ENCODE measurements at places on chromosomes 6 and 20.
A peak's percentile ranks its signal among the peaks of the same experiment; 100 is the strongest.

GRCh38 chr20:61487346-61487996, 235.4 kb downstream of the CDH4 start:
- DNase-seq = no peak

DNA sequence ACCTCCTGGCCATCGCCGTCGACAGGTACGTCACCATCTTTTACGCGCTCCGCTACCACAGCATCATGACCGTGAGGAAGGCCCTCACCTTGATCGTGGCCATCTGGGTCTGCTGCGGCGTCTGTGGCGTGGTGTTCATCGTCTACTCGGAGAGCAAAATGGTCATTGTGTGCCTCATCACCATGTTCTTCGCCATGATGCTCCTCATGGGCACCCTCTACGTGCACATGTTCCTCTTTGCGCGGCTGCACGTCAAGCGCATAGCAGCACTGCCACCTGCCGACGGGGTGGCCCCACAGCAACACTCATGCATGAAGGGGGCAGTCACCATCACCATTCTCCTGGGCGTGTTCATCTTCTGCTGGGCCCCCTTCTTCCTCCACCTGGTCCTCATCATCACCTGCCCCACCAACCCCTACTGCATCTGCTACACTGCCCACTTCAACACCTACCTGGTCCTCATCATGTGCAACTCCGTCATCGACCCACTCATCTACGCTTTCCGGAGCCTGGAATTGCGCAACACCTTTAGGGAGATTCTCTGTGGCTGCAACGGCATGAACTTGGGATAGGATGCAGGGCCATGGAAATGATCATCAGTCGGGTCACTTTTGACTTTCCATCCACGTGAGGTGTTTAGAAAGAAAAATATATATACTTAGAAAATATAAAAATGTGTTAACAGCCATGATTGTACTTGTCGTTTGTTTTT, 868 bp downstream of the MC3R start:
- peak; percentile 15 for DNase-seq

GRCh38 chr20:25214426-25214790, 18.9 kb downstream of the ENTPD6 start:
- no peak for DNase-seq

- no peak for DNase-seq
These were observed 162.3 kb downstream of the KLHL32 start for GRCh38 chr6:97086781-97087180.

GRCh38 chr6:137793805-137794515, 73.1 kb upstream of the TNFAIP3 start:
- DNase-seq = no peak

- no peak for DNase-seq
These were observed 31.1 kb upstream of the PLEKHG1 start for GRCh38 chr6:150568560-150568959.

- DNase-seq = peak; percentile 3
These were observed 28.3 kb upstream of the CARMIL1 start for GRCh38 chr6:25250878-25251277.

- DNase-seq = no peak
These were observed 193.4 kb upstream of the LAMP5 start for GRCh38 chr20:9321007-9321406.

- no peak for DNase-seq
These were observed 157.3 kb downstream of the THBS2 start for GRCh38 chr6:169096388-169096787.

GRCh38 chr6:3446184-3446583, 10.7 kb downstream of the SLC22A23 start:
- DNase-seq = no peak

- peak; percentile 32 for DNase-seq
These were observed 725 bp upstream of the ISM1 start for GRCh38 chr20:13220194-13220903.

DNA sequence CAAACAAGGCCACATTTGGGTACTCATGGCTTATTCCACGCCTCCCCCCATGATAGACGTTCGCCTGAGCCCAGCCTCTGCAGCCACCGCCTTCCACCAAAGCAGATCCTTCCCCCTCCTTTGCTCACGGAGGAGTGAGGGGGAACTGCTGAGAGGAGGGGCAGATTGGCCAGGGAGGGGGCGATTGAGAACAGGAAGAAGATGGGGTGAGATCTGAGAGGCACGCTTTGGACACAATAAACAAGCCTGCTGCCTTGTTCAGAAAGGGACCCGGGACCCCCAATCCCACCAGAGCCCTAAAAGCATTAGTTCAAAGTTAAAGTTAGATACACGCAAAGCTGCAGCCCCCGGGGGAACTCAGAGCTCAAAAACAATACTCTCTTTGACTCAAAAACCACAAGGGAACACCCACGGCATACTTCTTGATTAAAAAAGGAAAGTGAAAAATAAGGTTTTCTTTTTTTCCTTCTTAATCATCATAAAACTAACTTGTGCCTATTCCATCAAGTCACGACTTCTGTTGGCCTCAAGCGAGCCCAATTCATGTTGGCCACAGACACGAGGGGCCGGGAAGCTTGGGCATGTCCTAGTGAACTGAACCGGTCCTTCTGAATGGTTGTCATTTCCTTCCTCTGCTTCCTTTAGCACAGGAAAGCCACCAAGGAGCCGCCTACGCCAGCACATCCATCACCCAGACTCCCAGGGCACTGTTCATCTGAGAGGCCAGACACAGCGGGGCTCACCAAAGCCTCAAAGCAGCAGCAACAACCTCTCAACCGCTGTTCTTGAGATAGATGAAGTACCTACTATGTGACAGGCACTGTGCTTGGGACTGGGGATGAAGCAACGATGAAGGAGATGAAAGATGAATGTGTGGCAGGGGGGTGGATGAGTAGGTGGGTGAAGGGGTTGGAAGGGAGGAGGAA, 44.7 kb downstream of the NFATC2 start:
- peak; percentile 53 for DNase-seq

DNA sequence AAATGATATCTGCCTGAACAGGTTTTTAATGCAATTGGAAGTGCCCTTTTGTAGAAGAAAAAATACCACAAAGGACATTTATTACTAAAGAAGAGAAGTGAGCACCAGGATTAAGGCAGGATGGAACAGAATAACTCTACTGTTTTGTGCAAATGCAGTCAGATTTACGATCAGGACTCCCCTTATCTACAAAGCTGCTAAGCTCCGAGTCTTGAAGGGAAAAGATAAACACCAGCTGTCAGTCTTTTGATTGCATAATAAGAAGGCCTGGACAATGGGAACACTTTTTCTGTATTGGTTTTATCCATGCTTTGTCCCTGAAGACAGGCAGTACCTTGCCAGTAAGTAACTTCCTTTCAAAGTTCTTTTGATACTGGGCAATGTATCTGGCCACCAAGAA, 797.9 kb upstream of the SLC35B3 start:
- DNase-seq = no peak

DNA sequence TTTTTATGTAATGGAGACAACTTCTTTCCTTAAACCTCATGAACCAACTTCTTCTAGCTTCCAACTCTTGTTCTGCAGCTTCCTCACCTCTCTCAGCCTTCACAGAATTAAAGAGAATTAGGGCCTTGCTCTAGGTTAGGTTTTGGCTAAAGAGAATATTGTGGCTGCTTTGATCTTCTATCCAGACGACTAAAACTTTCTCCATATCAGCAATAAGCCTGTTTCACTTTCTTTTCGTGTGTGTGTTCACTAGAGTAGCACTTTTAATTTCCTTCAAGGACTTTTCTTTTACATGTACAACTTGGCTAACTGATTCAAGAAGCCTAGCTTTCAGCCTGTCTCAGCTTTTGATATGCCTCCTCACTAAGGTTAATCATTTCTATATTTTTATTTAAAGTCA, 596.1 kb upstream of the NRSN1 start:
- DNase-seq = no peak

- no peak for DNase-seq
These were observed 182.7 kb upstream of the FERMT1 start for GRCh38 chr20:6305536-6305935.

DNA sequence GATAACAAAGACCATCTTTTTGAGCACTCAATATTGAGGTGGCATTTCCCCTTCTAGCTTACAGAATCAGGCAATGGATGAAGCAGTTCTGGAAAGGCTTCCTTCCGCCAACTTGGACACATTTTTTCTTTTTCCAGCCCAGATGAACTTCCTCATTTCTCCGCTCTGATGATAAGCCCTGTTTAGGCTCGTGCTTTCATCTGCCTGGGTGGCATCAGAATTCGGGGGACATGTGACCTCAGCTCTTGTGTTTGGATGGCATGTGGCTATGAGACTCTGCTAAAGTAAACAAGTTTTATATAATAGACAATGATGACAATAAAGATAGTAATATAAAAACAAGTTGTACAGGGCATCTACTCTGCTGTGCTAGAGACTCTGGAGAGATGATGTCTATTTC, 796.7 kb downstream of the DHX35 start:
- no peak for DNase-seq

DNA sequence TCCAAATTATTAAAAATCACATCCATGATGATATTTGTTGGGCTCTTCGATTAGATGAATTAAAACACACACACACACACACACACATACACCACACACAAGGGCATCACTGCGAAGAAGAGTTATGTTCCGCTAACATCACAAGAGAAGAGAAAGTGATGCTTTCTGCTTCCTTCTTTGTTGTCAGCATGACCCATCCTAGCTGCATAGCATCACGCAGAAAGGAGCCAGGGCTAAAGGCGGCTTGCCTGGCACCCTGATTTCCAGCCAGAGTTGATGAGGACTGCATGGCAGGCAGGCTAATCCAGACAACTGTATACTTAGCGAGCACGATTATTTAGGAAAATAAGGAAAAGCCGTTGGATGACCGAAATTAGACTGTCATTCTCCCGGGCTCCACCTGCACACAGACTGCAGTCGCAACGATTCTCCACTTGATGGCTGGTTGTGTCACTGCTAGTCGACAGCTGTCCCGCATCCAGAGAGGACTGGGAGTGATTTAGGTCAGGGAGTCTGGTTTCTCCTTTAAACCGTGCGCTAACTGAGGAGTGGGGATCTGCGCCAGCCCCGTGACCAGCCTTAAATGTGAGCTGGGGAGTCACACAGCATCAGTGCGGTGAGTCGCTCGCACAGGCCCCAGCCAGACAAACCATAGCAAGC, 70.6 kb upstream of the SOX4 start:
- DNase-seq = no peak

GRCh38 chr6:69985180-69985579, 118.8 kb downstream of the COL19A1 start:
- no peak for DNase-seq

- peak; percentile 34 for DNase-seq
These were observed 23.7 kb downstream of the HLA-A start for GRCh38 chr6:29965873-29966601.

- DNase-seq = no peak
These were observed 221.0 kb upstream of the SULF2 start for GRCh38 chr20:48006036-48006833.

DNA sequence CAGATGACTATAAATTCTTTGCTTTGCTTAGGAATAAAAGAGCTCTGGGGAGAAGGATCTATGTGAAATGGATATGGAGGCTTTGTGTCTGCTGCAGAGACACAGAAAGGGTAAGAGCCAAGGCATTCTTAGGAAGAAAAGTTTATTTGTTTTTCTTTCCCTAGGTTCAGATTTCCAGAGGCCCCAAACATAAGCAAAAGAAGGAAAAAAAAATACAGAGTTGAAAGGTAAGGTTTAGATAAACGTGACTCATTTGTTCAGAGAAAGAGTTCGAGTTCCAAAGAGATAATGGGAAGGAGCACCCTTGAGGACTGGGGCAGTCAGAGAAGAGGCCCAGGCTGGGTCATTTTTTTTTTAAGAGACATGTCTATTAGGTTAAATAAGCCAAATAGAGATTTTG, 27.4 kb upstream of the BMP5 start:
- DNase-seq = no peak

DNA sequence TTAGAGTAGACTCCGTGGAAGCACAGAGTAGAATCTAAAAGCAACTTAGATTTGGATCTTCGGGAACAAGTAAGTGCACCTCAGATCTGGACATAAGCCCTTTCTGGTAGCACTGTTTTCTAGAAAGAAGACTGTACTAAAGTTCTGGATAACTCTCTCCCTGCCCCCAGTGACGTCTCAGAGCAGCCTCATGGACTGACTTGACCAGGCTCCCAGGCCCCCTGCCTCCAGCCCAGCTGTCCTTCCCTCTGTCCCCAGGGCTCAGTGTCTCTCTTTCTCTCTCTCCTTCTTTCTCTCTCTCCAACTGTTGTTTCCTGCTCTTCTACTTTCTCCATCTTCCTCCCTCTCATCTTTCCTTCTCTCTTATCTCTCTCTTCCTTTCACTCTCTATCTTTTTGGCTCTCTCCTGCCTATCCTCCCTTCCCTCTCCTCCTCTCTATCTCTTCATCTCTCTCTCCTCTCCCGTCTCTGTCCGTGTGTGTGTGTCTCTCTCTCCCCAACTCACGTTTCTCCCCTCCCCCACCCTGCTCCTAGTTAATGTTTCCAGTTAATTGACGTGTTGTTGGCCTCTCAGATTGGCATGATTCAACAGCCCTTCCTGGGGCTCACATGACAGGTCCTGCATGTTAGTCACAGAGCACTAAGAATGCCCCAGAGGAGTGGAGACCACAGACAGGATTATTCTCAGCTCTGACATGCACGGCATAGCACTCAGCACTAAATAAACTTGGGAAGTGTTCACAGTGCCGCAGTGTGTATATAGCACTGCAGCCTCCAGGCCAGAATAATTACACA, 180.4 kb upstream of the FOXQ1 start:
- DNase-seq = no peak

GRCh38 chr6:168520233-168520632, 79.2 kb downstream of the SMOC2 start:
- DNase-seq = no peak

DNA sequence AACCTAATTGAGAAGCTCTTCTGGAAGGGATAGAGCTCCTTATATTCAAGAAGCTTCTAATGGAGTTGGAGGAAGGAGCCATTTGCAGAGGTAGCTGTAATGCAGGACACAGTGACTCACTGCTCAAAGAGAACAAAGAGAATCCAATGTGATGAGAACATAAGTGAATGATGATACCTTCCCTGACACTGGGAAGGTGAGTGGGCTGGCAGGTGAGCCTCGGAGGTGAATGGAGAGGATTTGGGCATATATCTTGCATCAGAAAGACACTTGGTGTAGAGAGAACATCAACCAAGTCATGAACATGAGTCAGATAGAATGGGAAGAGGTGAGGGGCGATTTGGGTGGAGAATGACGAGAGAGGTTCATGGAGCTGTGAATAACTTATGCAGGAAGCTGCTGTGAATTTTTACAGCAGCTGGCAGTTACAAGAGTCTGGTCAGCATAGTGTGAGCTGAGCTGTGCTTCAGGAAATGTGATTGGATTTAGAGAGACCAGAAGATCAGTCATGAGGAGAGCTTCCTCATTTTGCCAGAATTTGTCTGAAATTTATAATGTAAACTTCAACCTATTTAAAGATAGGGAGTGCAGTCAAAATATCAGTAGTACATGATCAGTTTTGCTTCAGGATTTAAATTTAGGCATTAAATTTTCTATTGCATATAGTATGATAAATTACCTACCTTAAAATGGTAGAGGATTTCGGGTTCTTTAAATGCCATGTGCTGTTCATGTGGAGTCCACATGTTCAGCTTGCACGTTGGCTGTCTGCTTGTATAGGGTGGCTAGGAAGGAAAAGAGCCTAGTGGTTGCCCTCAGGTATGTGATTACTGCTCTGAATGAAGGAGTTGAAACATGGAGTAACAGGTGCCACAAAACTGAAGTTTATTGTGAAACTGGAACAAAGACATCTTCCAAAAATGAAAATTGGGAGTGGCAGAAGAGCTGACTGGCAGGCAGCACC, 59.2 kb upstream of the KIF25 start:
- no peak for DNase-seq

GRCh38 chr20:36199345-36200257, 36.7 kb upstream of the AAR2 start:
- DNase-seq = peak; percentile 74
